NCI-H2081 (cell line): ENCODE measurements at places on chromosomes 13 and 19.

- DNase-seq = peak; percentile 27
Observed at GRCh38 chr19:5804516-5805461, at the start of gene NRTN. NRTN (plus strand) TSS chr19:5805067; CDS start chr19:5824166, 19,099 bp downstream.

DNA sequence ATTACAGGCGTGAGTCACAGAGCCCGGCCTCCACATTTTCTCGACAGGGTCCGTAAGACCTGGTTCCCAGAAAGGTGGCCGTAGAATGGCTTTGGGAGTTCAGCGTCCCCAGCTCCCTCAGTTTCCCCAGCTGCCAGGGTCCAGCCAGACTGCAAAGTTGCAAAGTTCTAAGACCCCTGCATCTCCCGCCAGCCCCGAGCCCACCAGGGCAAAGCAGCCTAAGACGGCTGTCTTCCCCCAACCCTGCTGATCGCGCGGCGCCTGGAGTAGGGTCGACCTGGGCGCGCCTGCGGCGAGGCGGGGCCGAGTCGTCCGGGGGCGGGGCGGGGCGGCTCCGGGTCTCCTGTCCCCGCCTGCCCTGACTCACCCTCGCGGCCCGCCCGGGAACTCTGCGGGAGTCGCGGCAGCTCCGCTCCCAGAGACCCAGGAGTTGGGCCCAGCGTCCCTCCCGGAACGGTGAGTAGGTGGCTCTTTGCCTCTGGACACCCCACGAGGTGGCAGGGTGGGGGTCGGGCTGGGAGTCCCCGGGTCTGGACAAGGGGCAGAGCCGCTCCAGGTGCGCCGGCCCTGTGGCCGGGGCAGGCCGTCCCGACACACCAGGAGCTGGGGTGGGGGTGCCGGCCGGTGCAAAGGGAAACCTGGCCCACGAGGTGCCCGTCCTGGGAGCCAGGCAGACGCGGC, at the start of gene LRRC8E:
LRRC8E (plus strand) TSS at position 366 of the 681 bp plus-strand sequence. CDS start 7,094 bp downstream, outside the sequence.
- DNase-seq = no peak

- peak; percentile 75 for DNase-seq
Observed at GRCh38 chr13:101289764-101290163, 126.5 kb downstream of the NALCN start.

DNA sequence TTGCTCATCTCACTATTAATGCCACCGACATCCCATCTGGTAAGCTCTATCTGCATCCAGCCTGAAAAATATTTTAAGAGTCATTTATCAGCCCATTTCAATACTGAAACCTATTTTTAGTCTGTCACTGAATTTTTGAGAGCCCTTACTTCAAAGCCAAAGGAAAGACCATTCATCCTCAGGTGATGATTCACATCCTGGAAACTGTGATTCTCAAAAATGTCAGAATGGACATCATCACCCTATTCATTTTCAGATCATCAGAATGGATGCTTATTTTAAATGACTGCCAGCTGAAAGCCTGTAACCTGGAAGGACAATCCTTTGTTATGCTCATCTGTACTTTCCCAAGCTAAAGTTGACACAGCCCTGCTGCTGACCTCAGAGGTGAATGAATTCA, 27.0 kb downstream of the TNFSF11 start:
- no peak for DNase-seq

GRCh38 chr13:39547108-39547507, 55.9 kb downstream of the LHFPL6 start:
- no peak for DNase-seq
